ENCODE measurements at places on chromosomes 7 and 10.

GRCh38 chr10:33963729-33964128, 629.3 kb upstream of the NRP1 start:
- DNase-seq, result no peak

- no peak for DNase-seq
Observed at GRCh38 chr7:89661876-89662275, 492.4 kb upstream of the STEAP1 start.

DNA sequence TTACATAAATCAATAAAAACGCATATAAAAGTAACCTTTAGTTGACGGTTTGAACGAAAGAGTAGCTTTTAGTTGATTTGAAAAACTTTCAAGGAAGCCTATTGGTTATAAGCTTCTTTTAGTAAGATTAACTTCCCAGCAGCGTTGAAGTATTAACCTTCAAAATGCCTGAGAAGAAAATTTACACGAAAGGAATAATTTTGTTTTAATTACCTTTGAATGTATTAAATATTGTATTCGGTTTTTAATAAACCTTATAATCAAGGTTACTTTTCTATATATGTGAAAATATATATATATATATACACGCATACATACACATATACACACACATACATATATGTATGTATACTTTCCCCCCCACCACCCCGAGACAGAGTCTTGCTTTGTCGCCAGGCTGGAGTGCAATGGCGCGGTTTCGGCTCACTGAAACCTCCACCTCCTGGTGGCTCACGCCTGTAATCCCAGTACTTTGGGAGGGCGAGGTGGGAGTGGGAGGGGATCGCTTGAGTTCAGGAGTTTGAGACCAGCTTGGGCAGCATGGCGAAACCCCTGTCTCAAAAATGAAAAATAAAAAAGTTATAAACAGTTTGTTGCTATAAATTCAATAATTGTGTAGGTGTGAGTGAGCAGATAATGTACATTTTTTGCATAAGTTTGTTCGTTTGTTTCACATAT, 57.6 kb upstream of the EZH2 start:
- peak; percentile 45 for DNase-seq

GRCh38 chr7:668139-668931, 58.2 kb upstream of the DNAAF5 start:
- no peak for DNase-seq

DNA sequence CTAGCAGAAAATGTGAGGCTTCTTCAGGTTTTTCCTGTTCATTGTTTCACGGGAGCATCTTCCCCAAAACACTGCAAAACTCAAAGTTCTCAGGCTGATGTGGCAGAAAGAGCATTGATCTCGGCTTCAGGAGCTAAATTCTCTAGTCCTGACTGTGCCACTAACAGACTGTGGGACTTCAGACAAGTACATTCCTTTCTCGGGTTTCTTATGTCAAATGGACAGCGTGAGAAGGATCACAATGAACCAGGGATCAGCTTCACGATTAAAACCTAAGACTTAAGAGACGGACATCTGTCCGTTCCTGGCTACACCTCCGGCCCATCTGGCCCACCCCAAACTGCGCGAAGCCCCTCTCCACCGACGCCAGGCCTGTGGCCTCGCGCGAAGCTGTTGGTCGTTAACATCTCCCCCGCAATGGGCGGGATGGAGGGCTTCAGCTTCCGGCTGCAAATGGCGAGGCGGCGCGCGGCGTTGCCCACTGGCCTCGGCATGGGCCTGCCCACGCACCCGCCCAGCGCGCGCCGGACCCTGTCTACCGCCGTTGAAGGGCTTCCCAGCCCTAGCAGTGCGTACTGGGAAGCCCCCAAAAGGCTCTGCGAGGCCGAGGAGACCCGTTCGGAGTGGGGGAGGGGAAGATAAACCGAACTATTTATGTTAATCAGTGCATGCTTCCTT, 549 bp upstream of the DDX50 start:
- DNase-seq, result peak; percentile 60

DNA sequence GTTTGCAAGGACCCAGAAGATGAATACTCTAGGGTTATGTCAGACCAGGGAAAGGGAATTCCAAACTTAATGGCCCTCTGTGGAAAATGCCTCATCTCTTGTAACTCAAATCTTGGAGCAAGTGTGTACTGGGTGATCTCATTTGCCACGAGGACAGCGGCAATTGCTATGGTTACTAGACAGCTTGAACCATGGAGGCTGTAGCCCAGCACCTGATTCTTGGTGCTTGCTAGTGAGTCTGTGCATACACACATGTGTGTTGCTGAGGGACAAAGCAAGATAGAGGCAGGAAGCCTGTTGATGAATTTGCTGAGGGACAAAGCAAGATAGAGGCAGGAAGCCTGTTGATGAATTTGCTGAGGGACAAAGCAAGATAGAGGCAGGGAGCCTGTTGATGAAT, 58.6 kb upstream of the FEZF1 start:
- no peak for DNase-seq

DNA sequence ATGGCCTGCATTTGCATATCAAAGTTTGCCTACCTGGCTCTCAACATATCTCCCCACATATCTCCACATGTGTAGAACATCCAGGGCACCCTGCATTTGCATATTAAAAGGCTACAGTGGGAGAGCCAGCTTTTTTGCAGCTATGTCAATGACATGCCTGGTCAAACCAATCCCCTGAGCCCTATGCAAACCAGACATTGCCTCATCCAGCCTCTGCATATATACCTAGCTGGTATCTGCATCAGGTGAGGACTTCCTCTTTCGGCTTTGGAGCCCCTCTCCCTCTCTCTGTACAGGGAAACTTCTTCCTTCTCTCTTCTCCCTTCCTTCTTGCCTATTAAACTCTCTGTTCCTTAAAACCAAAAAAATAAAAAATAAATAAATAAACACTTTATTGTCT, 142.7 kb upstream of the STEAP4 start:
- no peak for DNase-seq

GRCh38 chr7:140920745-140921144, 4.0 kb downstream of the BRAF start:
- DNase-seq, result no peak

- DNase-seq, result no peak
Observed at GRCh38 chr10:93861825-93862224, 32.0 kb upstream of the SLC35G1 start.

GRCh38 chr10:109689785-109690184, 233.5 kb downstream of the XPNPEP1 start:
- no peak for DNase-seq

GRCh38 chr7:50807026-50807730, 24.5 kb upstream of the GRB10 start:
- DNase-seq, result no peak

GRCh38 chr7:55308186-55308929, 56.8 kb upstream of the LANCL2 start:
- DNase-seq, result no peak

DNA sequence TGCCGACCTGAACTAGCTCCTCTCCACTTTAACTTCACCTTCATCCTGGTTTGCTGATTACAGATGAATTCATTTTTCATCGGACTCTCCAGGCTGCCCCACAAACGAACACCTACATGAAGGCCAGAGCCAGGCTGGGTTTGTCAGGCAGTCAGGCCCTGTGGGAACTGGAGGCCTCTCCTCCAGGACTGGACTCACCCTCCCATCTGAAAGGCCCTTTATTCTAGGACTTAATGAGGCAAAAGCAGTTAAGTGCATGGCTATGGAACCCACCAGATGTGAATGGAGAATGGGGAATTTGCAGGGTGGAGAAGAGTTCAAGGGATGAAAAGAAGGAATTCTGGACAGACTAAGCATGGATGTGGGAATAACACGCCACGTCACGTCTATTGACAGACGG, 170.8 kb downstream of the ARHGAP12 start:
- no peak for DNase-seq

GRCh38 chr7:89223900-89224395, 428.4 kb upstream of the TEX47 start:
- DNase-seq, result no peak

DNA sequence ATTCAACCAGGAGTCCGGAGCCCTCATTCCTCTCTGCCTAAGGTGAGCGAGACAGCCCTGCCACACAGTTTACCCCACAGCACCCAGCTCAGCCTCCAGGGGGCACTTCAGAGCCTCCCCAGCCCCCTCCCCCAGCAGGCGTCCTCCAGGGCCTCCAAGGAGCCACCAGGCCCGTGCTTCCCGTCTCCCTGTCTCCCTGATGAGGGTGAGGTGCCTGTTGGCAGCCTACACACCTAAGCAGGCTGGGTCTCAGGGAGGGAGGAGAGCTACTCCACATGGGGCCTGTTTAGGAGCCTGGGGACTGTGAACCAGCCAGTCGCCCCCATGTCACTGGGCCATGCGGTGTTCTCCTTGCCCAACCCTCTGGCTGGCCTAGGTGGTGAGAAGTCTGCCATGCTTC, 28.9 kb upstream of the TRIM8 start:
- DNase-seq, result no peak

DNA sequence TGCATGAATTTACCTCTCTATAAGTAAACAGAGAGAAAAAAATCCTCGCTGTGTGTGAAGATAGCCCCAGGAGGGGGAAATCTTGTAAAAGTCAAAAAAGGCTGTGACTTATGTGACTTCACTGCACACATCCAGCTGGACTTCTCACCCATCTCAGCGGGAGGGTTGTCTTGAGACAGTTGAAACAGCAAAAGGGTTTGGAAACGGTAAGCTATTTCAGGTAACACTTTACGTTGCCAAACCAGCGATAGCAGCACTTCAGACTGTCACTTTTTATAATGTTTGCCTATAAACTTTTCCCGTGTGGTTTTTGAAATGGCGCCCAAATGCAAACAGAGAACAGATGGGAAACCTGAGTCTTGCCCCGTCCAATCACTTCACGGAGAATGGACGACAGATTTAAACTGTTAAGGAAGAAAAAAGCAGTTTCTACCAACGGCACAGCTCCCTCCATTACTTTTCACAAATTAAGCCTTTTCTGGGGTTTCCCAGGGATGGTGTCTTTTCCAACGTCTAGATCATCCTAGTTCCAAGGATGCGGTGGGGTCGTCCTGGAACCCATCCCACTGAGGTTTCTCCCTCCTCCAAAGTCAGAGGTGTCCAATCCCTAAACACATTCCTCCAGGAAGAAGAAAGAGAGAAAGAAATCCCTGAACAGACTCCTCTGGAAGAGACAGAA, 25.2 kb downstream of the FGFR2 start:
- DNase-seq, result no peak

All from stimulated activated CD8-positive, alpha-beta memory T cell treated with anti-CD3 and anti-CD28 coated beads, Interleukin-2, amount 100 ng/mL, for 48 hours (primary cell).